ENCODE measurements at places on chromosomes 4 and X.

DNA sequence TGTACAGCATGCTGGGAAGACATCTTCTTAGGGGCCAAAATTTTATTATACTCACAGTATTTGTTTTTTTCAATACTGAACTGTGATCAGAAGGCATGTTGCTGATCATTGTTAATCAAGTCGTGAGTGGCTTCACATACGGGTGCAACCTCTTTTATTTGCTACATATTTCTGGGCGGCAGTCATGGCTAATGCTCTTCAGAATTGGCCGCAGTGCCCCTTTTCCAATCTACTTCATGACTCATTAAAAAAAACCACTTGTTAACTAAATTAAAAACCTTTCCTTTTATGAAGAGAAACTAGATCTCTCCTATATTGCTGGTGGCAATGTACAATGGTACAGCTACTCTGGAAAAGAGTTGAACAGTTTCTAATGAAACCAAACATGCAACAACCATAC lies 101.5 kb upstream of the C1GALT1C1 start:
- peak; percentile 48 for DNase-seq

DNA sequence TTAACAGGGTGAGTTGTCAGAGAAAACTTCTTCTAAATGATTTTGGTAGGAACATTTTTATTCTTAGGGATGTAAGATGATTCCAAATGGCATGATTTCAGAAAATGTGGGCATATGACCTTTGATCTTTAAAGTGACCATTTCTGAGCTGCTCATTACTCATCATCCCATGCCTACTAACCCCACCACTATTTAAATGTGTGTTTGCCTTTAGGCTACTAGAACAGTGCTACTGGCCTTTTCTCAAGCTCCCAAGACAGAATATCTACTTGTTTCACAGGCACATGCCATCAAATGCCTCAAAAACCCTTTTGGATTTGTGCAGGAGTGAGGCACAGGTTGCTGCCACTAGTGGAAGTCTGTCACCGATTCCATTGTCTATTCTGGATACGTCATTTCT lies 428.2 kb downstream of the ADAM29 start:
- DNase-seq = no peak

- no peak for DNase-seq
These were observed 106.8 kb upstream of the RAI2 start for GRCh38 chrX:17967888-17968287.

GRCh38 chr4:26785810-26786209 lies 74.8 kb upstream of the STIM2 start:
- no peak for DNase-seq

DNA sequence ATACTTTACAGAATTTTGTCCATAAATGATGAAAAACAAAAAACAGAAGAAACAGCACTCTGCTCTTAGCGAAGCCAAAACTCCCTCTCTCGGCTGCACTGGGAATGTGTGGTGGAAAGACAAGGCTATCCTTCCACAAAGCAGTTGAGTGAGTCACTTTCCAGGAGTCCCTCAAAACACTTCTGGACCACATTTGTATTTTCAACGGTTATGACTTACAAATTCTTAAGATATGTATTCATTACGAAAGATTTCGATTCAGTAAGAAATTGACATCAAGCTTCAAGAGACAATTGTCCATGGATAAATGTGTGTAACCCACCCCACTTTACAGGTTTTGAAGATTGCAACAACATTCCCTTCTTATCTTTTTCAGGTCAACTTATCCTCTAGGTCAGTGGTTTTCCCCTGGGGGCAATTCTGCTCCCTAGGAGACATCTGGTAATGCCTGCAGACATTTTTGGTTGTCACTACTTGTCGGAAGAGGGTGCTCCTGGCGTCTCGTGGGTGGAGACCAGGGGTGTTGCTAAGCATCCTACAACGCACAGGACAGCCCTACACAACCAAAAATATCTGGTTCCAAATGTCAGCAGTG lies 66.7 kb upstream of the MTNR1A start:
- DNase-seq = peak; percentile 92

DNA sequence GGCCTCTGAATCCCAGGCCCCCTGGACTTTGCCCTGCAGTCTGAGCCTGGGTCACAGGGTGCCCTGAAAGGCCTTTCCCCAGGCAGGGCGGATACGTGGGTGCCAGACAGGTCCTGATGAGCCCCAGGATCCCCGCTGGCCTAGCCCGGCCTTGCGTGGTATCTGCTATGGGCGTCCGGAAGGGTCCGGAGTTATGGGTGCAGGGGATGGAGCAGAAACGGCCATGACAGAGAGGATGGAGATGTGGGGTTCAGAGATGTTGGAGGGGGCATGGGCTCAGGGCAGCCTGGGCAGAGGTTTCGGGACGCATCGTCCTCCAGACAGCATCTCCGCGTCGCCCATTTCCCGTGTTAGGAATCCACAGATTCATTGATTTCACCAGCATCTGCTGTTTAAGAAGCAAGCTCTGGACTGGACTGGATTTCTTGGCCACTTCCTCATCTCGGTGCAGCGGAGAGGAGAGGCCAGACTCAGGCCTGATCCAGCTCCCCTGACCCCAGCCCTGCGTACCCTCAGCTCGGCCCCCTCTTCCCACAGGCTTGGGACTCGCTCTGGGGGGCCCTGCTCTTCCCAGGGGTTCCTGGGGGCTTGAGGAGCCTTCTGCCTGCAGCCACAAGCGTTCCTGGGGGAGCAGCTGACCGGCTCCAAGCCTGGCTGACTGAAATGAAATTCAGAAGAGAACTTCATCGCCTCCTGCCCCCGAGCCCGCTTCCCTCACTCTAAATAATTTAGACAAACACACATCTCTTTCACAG lies 86.9 kb upstream of the ADRA2C start:
- no peak for DNase-seq

- no peak for DNase-seq
These were observed 640.1 kb upstream of the AADAT start for GRCh38 chr4:170729897-170730296.

DNA sequence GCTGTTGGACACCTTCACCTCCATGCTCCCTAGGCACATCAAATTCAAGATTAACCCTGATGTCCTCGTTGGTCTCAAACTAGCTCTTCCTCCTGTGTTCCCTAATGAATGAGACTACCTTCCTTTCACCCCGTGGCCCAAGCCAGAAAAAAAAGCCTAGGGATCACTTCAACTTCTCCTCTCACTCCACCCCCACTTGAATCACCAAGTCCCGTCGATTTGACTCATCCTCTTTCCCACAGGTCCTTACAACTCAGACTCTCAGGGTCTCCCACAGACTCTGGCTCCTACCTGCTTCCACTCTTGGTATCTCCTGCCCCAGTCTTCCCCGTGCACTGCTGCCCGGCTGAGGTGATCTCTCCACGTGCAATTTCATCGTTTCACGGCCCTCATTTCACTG lies 8.5 kb downstream of the SLC25A43 start:
- DNase-seq = no peak

DNA sequence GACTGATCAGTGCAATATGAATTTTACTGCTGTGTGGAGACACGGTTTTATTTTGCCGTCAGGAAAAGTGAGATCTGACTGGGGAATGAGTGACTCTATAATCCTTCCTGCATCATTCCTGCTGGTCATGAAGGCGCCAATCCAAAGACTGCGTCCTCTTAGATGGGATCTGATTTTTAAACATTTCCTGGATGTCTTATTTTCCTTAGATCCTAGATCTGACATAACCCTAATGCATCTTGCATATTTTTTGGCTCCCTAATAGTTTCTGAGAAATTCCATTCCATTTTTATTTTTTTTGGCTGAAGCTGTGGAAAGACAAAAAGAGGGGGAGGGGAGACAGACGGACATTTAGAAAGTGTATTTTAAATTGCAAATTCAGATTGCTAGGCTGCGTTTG lies 454.9 kb upstream of the FAT1 start:
- no peak for DNase-seq

- no peak for DNase-seq
These were observed 46.6 kb upstream of the DHX15 start for GRCh38 chr4:24630937-24631336.

- DNase-seq = no peak
These were observed 173.9 kb upstream of the PPARGC1A start for GRCh38 chr4:24063731-24064130.

GRCh38 chrX:140157611-140158010 lies 192.3 kb upstream of the CXorf66 start:
- peak; percentile 70 for DNase-seq

DNA sequence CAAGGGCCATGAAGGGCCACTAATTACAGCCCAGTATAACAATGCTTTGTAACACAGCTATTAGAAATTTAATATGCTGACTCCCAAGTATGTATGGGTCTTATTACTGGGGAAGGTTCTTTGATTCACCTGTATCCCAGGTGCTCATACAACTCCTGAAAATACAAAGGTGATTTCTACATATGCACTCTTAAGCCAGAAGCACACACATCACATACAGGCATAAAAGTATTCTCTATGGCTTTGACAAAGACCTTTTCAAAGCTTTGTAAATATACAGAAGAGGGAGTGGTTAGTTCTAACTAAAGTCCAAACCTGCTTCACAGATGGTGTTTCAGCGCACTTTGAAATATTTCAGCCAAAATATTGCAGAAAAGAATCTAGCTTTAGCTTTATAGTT lies 191.5 kb downstream of the SNCA start:
- no peak for DNase-seq

DNA sequence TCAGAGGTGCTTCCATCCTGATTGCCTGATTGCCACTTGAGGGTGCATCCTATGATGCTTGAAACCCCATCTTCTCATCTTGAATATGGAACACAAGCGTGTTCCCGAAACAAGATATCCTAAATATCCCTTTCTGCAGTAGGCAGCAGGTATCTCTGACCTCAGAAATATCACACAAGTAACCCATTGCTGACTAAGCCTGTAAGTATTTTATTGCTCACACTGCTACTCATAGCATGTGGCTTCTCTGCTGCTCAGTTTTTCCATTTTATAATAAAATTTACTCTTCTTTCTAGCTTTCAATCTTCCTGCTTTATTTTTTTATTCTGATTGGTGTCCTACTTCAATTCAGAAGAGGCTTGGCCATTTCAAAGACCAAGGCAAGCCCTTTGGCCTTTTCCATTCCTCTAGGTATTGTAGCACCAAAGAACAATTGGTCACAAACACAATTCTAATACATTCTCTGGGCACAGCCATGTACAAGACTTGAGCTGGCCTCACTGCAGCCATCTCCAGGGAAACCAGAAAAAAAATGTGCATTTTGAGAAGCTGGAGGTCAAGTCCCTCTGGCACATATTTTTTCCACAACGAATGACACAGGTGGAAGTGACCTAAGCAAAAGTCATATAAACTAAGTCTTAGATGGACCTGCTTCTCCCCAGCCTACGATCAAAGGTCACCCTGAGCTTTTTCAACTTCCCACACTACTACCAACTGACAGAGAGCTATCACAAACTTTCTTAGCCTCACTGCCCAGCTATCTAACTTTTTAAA lies 107.0 kb downstream of the OR13H1 start:
- peak; percentile 1 for DNase-seq

- no peak for DNase-seq
These were observed 34.5 kb downstream of the ELF4 start for GRCh38 chrX:130075777-130076176.

DNA sequence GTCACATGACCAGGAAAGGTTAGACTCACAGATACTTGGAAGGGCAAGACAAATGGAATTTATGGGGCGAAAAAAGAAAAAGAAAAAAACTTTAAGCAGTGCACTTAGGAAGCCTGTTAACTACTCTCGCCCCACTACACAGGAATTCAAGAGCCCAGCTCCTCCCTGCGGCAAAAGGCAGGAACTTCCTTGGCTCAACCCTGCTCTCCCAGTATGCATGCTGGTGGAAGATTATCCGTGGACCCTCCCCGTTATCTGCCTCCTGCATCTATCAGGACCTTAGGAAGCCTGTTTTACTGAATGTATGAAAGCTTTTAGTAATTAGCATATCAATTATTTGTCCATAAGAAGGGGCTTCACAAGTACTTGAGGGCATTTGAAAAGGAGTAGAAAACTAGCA lies 40.1 kb upstream of the RPA4 start:
- DNase-seq = no peak

- DNase-seq = peak; percentile 52
These were observed 55.7 kb downstream of the LINC00632 start for GRCh38 chrX:140765043-140765784.

DNA sequence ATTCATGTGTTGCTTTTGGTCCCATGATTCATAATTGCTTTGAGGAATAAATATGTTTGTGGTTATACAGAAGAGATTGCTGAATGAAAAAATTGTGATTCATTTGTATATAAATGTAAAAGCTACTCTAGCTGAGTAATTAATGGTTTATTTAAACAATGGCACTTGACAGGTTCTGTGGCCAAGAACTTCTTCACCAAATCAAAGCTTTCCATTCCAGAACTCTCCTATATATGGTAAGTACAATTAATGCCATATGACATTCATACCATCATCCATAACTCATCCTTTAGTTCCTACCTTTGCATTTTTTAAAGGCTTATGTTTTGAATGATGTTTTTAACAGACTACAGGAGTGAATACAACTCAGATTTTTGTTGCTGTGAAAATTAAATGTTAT lies 105.8 kb downstream of the REPS2 start:
- peak; percentile 35 for DNase-seq

- DNase-seq = no peak
These were observed 432.0 kb downstream of the GLUD2 start for GRCh38 chrX:121479406-121479805.

- DNase-seq = no peak
These were observed 85.3 kb downstream of the RTL5 start for GRCh38 chrX:72046447-72046846.

DNA sequence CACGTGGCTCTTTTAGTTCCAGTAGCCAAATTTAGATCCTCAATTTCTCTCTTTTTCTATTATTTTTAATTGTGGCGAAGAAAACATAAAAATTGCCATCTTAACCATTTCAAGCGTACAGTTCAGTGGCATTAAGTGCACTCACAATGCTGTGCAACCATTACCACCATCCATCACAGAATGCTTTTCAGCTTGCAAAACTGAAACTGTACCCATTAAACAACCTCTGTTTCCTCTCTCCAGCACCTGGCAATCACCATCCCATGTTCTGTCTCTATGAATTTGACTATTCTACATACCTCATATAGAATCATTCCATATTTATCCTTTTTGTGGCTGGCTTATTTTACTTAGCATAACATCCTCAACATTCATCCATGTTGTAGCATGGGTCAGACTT lies 74.9 kb downstream of the METTL14 start:
- no peak for DNase-seq

DNA sequence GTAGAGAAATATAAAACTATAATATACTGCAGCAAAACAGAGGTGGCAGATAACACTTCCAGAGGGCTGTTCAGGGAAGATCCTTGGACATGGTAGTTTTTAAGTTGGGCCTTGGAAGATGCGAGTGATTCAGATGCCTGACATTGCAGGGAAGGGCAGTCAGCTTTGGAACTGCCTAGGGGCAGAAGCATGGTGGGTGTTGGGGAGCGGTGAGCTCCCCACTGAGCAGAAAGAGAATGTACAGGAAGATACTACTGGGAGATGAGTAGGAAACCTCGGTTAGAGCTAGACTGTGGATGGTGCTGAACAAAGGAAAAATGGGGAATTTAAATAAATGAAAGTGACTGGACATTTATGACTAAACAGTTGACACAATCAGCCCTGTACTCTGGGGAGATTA lies 24.9 kb upstream of the SEC24B start:
- DNase-seq = no peak

GRCh38 chr4:44760142-44760898 lies 34.0 kb upstream of the GNPDA2 start:
- DNase-seq = peak; percentile 44

Measured in AG10803 (cell line).